Stomach (tissue), 19 donors: ENCODE measurements at places on chromosomes 7 and 10. TPM values are rescaled to one million over a fixed set of nuclear protein-coding genes. Genes with fewer than 3 reads are reported as not detected.

STRIP2 gene
- total RNA-seq, result not detected

OPN4 gene
- not detected for total RNA-seq

C10orf67 gene
- total RNA-seq, result not detected

COL1A2 gene
- 234 TPM for total RNA-seq

GPR22 gene
- not detected for total RNA-seq

WNT8B gene
- total RNA-seq, result not detected

TCAF2 gene
- 2.6 TPM for total RNA-seq

SFRP5 gene
- total RNA-seq, result 2.9 TPM

CYP3A4 gene
- total RNA-seq, result not detected

KCNMA1 gene
- 76.9 TPM for total RNA-seq

GOLGA7B gene
- 0.58 TPM for total RNA-seq

MRPS24 gene
- 192 TPM for total RNA-seq

MLXIPL gene
- total RNA-seq, result 102 TPM

TMEM236 gene
- total RNA-seq, result 9.6 TPM

GFRA1 gene
- 83.2 TPM for total RNA-seq

SPAG6 gene
- total RNA-seq, result not detected

OR2A42 gene
- total RNA-seq, result not detected

CYP26C1 gene
- 7.0 TPM for total RNA-seq

PTF1A gene
- not detected for total RNA-seq

PPP1R9A gene
- 14.3 TPM for total RNA-seq

LIPJ gene
- total RNA-seq, result 0.92 TPM

CUL1 gene
- 37.8 TPM for total RNA-seq

CCDC172 gene
- not detected for total RNA-seq

CHAT gene
- not detected for total RNA-seq

GPRIN2 gene
- 15.2 TPM for total RNA-seq

THAP5 gene
- total RNA-seq, result 24.0 TPM

LFNG gene
- total RNA-seq, result 57.5 TPM

SAMD9L gene
- 5.2 TPM for total RNA-seq

RHOBTB1 gene
- 302 TPM for total RNA-seq

NME8 gene
- not detected for total RNA-seq

GARIN1A gene
- total RNA-seq, result 1.8 TPM

LIPN gene
- total RNA-seq, result not detected

ENTPD1 gene
- 14.0 TPM for total RNA-seq

SPDYE2 gene
- total RNA-seq, result not detected
